Nucleus accumbens (tissue), 56 donors: ENCODE measurements at places on chromosomes 2 and 18.

GRCh38 chr18:12840382-12840781 lies 43.7 kb downstream of the PTPN2 start:
- no peak for DNase-seq

- DNase-seq = no peak
These were observed 261.2 kb downstream of the TXNL1 start for GRCh38 chr18:56377231-56377630.

DNA sequence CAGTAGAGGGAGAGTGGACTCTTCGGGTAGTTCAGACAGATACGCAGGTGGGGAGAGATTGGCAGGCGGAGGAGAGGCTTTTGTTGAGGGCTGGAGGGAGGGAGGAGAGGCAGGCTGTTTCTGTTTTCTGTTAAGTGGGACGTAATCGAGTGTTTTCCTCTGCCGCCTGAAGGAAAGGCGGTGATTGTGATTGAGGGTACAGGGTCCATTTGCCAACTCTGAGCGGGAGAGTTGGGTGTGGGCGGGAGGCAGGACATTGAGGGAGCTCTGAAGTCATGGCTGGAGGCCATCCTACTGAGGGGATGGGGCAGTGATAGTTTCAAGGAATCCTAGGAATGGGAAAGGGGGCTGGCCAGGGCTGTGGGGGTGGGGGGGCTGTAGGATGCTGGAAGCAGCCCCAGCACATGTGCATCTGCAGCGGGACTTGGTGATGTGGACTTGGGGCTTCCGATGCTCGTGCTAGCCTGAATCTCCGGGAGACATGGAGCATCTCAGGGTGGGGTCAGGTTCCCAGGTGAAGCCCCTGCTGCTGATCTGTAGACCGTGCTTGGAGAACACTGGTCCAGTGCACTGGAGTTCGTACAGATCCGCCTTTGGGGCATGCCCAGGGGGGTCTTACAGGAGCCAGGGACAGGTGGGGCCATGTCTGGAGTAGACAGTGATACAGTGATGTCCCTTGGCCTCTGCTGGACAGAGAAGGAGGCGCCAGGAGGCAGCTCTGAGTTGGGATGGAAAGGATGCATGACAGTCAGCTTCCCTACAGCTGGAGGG lies 167.5 kb downstream of the AGAP1 start:
- DNase-seq = no peak

DNA sequence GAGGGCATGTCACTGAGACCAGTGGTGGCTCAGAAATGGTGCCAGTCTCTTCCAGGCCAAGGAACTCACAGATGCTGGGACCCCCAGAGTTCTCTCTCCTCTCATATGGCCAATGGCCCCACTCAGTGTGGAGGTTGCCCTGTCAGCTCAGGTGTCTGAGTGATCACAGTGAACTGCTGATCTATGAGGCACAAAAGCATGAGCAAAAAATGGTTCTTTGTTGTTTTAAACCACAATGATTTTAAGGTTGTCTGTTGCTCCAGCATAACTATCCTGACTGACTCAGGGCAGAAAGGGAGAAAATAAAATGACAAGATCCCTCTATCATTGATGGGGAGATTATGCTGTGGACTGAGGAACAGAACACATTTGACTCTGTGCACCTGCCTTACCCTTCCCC lies 57.8 kb downstream of the FBLN7 start:
- no peak for DNase-seq

- DNase-seq = no peak
These were observed 45.8 kb downstream of the PTPN2 start for GRCh38 chr18:12838178-12838634.

DNA sequence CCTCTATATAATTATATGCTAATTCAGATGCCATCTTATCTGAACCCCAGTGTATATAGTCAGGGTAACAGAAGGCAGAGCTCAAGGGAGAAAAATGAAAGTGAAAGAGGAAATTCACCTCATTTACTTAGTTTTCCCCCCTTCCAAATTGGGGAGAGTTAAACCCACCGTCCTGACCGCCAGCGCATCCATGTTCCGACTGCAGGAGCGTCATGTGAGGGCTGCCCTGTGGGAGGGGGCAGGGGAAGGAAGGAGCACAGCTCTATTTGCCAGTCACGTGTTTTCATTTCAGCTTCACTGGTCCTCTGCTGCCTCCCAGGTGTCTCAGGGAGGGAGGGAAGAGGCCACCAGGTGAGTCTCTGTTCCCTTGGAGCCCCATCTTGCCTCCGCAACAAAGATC lies 13.2 kb downstream of the CNNM4 start:
- DNase-seq = no peak

DNA sequence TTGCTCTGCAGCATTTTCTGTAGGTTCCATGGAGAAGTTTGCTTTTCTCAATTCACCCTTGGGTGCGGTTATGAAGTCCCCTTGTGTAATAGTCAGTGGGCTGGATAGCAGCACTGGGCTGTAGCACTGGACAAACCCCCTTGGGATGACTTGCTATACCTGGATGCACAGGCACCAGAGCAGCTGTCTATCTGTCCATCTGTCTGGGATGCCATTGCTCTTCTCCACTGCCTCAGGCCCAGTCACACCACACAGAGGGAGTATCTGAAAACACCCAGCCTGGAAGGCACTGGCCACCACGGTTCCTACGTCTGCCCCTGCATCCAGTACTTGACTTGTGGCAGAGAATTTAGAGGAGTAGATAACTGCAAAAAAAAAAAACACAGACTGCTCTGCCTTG lies 254.5 kb downstream of the TFCP2L1 start:
- DNase-seq = no peak

DNA sequence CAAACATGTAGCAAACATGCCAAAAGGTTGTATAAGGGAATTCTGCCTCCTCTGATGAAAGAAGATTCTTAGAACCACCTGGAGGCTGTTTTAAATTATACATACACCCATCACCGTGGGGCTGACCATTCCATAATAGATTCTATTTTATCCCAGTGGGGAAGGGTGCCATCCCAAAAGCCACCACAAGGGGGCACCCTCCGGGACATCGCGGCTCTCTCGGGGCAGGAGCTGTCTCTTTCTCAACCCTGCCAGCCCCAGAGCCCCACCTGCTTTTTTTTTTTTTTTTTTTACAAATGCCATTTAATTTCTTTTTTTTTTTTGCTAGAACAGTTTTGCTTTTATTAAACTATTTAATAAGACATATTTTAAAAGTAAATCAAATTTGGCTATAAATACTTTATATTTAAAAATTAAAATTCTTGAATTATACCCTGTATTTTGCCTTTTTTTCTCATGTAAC lies 8.6 kb upstream of the MTCL1 start:
- DNase-seq = no peak

DNA sequence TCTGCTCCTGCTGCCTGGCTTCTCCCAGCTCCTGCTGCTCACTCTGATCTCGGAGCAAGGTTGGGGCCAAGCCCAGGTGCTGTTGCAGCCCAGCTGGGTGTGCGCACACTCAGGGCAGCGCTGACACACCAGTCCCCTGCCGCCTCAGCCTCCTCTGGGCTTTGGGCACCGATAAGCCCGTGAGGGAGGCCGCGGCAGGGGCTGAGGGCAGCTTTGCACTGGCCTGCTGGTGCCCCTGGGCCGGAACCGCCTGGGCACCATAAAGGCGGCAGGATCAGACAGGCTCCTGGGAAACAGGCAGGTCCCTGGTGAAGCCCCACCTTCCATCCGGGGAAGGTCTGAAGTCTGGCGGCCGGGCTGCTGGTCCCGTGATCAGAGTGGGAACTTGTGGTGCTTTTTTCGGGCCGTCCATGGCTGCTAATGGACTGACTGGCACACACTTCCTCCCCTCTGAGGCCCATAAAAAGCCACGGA lies 14.1 kb upstream of the EML6 start:
- no peak for DNase-seq

GRCh38 chr2:8096484-8096883 lies 585.4 kb upstream of the ID2 start:
- DNase-seq = no peak

GRCh38 chr2:8604262-8604661 lies 77.6 kb upstream of the ID2 start:
- no peak for DNase-seq

DNA sequence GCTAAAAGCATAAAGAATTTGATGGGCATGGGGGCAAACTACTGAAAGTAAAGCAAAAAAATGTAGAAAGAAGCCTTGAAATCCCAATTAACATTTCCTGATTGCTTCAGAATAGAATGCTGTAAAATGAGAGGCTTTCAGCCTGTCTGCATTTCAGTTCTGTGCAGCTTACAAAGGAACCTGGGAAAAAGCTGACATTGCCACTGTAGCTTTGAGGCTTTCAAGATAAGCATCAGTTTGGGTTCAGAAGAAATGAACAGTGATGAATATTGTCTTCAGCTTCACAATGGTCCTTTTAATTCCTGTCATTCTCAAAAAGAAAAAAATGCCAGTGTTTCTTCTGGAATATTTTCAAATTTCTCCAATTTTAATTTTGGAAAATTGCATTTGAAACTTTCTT lies 242.7 kb downstream of the LRRTM1 start:
- DNase-seq = no peak

GRCh38 chr18:78587096-78587495 lies 392.5 kb upstream of the SALL3 start:
- no peak for DNase-seq

- DNase-seq = no peak
These were observed 4.9 kb upstream of the IMP4 start for GRCh38 chr2:130337735-130338325.

DNA sequence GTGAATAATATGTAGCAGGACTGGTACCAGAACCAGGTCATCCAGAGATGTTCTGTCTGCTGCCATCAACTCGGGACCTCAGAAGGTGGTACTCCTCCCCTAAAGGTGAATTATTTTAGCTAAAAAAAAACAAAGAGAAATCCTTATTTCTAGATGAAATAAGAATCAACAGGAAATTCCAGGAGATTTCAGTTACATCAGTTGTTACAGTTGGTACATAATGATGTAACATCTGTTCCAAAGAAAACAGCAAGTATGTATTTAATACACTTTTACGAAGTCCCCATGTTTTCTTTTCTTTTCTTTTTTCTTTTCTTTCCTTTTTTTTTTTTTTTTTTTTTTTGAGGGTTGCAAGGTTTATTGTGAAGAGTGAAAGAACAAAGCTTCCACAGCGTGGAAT lies 33.6 kb upstream of the CD28 start:
- no peak for DNase-seq

DNA sequence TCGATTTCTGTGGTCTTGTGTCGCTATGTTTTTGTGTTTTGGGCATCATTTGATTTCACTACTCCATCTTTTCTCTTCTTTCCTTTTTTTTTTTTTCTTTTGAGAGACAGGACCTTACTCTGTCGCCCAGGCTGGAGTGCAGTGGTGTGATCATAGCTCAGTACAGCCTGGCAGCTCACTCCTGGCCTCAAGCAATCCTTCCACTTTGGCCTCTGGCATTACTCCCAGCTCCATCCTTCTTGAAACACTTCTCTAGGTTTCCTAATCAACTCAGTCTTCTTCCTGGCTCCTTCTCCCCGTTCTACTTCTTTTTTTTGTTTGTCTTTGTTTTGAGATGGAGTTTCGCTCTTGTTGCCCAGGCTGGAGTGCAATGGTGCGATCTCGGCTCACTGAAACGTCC lies 26.5 kb downstream of the TCF23 start:
- DNase-seq = no peak

DNA sequence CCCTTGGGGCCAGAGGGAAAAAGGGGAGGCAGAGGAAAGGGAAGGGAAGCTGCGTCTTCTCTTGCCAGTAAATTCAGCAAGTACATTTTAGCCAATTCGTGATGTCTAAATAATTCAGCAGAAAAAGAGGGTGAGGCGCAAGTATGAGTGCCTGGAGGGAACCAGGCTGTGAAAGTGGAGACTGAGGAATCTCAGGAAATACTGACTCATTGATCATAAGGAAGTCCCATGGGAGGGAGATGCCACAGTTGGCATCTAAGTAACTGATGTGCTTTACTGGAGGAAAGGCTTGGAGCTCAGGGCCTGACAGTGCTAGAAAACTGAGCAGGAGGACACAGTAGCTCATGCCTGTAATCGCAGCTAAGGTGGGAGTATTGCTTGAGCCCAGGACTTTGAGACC lies 31.1 kb downstream of the KIF5C start:
- DNase-seq = no peak
